ENCODE measurements at places on chromosomes 1 and 21.
A peak's percentile ranks its signal among the peaks of the same experiment; 100 is the strongest.

DNA sequence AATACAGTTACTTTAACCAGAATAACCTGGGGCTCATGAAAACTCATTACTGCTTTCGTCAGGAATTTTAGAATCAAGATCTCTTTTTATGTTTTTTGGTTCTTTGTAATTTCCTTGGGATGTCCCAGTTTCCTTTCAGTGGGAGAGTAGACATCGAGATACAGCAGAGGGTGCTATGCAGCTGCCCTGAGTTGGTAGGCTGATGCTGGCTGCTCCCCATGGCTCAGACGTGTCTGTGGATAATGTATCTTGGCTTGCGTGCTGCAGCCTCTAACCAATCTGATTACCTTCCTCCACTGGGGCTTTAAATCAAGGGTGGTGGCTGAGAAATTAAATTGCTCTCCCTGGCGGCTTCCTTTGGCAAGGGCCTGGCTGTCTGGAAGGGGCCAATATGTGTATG lies 253.7 kb downstream of the CACNA1E start:
- no peak for DNase-seq

DNA sequence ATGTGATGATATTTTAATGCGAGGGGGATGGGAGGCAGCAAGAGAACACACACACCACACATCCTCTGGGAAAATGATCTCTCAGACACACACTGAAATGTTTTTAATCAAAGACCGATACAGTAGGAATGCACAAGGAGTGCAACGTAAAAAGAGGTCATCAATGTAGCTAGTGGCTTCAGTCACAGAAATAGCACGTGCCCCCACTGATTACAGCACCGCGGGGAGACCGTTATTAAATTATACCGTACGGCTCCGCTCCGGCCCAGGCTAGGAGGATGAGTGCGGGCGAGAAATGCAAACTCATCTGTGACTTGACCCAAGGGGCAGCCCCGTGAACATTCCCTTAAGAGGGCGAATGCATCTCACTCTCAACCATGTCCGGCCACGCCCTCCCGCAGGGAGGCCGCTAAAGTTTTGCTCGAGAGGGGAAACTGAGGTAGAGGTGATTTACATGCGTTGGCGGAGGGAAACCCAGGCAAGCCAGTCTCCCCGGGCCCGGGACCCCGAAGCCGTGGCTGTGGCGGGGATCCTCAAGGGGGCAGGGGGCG lies 552 bp downstream of the UBR4 start:
- DNase-seq = no peak

DNA sequence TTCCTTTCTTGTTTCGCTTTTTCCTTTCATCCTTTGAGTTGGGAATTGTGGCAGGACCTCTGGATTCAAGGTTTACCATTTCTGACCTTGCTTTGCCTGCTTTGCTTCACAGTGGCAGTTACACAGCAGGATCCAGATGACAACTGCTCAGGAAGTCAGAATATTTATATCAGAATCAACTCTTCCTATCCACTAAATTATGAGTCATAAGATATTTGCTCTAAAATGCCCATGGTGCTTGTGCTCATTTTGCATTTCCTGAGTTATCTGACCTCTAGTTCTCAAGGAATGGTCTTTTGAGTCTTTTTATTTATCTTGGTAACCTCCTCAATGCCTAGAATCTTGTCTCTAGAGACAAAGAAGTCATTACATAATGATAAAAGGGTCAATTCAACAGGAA lies 290.8 kb downstream of the LRRC7 start:
- no peak for DNase-seq

GRCh38 chr1:53615101-53615500 lies 123.9 kb downstream of the GLIS1 start:
- no peak for DNase-seq

DNA sequence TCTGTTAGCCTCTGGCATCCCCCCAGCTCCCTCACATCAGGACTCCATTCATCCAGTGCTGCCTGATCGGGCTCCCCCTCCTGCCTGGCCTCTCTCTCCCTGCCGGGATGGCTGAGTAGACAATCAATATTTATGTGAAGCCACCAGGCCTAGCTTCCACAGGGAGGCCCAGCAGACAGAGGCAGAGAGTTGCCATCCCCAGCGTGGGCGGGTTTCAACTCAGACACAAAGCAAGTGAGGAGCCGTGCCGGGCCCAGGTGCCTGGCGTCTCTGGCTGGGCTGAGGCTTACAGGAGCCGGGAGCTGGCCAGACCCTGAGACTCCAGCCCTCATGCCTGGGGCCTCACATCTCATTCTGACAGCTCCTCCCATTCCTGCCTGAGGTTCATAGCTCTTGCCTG lies 34.5 kb upstream of the ATP2B4 start:
- no peak for DNase-seq

DNA sequence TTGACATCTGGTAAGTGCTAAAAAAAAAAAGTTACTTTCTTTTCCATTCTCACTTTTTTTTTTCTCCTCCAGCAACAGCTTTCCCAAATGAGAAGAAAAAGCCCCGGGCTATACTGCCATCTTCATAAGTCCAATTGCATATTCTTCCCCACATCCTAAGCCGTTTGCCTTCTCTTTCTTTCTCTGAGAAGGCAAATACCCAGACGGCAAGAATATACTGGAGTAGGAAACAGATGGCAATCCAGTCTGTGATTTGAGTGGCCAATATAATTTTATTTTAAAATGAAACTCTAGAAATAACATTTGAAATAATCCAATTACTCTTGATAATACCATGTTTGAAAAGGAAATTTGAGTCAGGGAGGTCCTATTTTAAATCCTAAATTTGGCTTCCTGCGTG lies 44.6 kb upstream of the GREM2 start:
- no peak for DNase-seq

DNA sequence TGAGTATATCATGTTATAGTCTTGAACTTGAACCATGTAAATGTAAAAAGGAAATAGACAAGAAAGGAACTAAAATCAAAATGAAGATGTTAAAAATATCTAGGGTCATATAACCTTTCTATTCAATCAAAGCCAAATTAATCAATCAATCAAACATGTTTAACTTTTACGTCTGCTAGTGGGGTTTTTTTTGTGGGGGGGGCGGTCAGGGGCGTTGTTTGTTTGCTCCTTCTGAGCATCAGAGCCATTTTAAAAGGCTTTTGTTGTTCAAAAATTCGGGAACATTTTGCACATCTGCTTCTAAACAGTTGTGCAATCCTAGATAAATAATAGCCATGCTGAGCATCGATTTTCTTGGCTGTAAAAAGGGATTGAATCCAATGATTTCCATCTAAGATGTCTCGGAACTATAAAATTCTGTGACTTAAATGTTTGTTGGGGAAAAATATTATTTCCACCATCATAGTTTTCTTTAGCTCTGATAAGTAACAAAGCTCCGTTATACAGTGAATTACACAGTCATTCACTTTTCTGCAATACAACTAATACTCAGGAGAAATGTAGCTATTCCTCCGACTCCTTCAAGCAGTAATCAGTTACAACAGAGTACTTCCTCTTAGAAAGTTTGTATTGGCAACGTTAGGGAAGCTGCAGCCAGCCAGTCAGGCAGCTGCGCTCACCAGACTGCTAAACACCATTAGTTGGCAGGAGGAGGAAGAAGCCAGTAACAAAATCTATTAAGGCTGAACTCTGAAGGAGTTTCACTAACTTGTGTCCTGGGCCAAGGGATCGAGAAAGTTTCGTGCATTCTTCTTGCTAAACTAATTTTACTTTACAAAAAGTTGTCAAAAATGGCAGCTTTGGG lies 2.2 kb downstream of the SPATA6 start:
- DNase-seq = peak; percentile 14

- no peak for DNase-seq
Observed at GRCh38 chr1:11044849-11045427, 2.1 kb downstream of the MASP2 start.

- no peak for DNase-seq
Observed at GRCh38 chr1:244836135-244836521, 670 bp downstream of the COX20 start.

DNA sequence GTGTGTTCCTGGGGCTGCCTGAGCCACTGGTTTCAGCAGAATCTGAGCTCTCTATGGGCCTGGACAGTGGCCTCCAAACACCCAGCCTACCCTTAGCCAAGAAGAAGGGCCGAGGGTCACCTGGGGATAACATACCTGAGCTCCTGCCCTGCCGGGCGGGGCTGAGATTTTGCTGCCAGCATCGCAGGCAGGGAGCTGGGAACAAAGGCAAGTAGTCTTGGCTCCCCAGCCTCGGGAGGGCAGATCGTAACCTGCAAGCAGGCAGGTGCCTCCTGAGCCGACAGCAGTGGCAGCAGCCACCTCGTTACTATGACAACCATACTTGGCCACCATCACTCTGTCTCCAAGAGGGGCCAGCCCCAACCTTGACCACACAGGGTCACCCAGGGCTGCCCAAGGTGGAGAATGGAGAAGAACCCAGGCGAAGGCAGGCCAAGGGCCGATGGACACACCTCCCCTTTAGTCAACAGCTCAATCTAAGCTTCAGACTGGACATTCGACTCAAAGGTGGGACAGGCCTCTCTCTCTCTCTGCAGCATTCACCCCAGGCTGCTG lies 54.6 kb downstream of the TOMM20 start:
- DNase-seq = no peak

DNA sequence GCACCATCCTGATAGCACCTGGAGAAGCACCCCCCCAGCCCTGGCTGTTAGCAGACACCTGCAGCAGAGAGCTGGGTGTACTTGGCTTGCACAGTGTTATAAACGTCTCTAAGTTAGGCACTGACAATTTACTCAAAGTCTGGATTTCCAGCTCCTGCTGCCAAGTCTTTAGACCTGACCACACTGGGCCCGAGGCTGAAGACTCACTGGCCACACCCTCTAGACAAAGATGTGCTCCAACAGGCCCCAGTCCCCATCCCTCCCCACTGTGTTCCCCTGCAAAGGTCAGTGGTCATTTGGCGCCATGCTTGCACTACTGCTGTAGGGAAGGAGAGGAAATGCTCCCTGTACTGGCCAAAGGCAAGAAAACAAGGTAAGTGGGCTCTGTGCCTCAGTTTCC lies 31.1 kb downstream of the PADI6 start:
- no peak for DNase-seq

DNA sequence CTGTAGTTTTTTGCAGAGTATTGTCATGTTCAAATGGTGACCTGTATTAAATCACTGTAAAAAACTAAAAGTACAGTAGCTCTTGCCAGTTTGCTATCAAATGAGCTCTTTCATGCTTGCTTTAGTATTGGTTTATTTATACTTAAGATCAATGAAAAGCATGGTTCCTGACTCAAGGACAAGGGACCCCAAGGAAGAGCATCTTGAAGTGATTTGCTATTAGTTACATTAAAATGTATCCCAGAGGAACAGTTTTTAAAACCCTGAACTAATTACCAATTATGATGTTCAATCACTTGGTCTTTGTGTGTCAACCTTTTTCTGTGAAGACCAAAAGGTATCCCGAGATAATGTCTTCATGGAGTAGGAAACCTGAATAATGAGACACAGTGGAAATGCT lies at the start of gene OR13G1:
Gene OR13G1 (minus strand): TSS at position 101 of the 400 bp plus-strand sequence. CDS start 6,698 bp downstream, outside the sequence.
- DNase-seq = no peak

Measured in AG04449 (cell line).